ENCODE measurements at places on chromosomes 2 and 18.

- no peak for DNase-seq
Observed at GRCh38 chr2:74985978-74986609, 27.7 kb downstream of the POLE4 start.

GRCh38 chr2:24707143-24707542, 86.0 kb downstream of the PTRHD1 start:
- DNase-seq: no peak

DNA sequence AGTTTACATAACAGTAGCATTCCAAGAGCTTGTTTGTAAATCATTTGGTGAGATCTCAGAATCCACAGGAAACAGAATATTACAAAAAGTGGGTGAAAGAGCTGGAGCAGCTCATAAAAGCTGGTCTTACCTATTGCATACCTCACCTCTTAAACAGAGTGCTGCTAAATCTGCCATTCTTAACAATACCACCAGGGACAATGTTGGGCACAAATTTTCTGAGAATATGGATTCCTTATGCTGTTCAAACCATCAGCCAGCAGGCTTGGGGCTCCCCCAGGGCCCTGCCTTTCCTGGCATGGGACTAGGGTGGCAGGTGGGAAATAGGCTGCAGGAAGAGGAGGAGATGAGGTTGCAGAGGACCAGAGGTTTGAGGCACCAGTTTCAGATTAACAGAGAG, 55.6 kb downstream of the TGFA start:
- DNase-seq: no peak

DNA sequence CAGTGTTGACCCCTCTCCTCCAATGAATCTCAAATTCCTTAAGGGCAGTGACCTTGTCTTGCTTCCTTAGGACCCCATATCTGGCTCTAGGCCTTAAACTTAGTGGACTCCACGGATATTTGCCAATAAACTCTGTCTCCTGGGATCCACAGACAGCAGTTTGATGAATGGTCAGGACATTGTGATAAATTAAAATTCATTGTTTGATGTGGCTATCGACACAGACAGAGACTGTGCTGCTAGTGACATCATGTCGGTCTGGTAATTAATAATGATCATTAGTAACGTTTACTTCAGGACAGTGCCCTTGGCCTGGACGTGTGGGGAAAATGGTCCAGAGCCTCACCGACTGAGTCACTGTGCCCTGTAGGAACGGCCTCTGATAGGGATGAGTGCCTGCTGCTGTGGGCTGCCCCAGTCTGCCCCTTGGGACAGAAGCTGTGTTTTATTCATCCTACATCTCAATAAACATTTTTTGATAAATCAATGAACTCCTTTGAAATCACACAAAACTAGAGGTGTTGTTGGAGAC, 5.2 kb upstream of the SLC35F6 start:
- DNase-seq: no peak

- DNase-seq: no peak
Observed at GRCh38 chr18:48622911-48623431, 84.1 kb downstream of the CTIF start.

DNA sequence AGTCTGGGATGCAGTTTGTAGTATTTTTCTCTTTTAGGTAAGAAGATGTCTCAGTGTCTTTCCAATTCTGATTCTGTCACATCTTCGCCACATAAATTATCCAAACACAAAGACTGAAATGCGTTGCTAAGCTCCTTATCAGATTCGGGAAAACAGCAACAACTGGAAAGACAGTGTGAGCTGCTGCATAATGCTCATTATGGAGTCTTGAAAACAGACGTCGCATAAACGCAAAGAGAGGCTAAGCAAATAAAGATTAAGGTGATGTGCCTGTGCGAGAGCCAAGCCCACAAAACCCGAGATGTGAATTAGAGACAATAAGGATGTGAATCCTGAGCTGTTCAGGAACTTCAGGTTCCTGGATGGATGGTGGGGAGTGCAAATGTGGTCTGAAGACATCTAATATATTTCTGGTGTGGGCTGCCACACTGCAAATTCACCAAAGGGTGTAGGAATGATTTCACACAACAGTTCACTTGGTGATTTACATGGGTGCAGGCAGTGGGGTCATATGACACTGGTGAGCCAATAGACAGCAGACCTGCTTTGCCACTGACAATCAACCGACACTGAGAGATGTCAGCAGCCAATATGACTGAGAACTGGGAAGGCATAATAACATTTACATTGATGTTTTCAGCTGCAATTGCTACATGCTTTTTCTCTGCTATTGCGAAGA, 195.8 kb downstream of the MTX2 start:
- no peak for DNase-seq

GRCh38 chr2:231394211-231395141, 1.0 kb upstream of the B3GNT7 start:
- no peak for DNase-seq

DNA sequence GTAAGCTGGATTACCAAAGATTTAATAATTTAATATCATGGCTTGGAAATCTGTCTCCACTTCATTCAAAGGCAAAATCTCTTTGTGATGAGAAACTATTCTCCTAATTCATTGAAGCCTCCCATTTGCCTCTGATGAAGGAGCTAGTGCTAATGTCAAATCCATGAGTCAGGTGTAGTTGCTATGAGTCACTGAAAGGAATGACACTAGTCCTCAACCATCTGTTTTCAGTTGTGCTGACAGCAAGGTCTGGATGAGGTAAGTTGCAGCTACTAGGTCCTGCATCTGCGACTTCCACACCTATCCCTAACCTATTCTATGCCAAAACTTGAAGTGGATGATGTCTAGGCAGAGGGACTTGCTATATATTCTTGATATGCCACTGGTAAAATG, 324.0 kb upstream of the UBE2E3 start:
- DNase-seq: no peak

GRCh38 chr2:112840068-112840445, 3.5 kb upstream of the IL1B start:
- DNase-seq: no peak

GRCh38 chr2:33494155-33494779, 17.8 kb downstream of the RASGRP3 start:
- DNase-seq: no peak

- no peak for DNase-seq
Observed at GRCh38 chr2:70212298-70212932, 21.6 kb upstream of the C2orf42 start.

- no peak for DNase-seq
Observed at GRCh38 chr18:62211325-62211828, 24.3 kb downstream of the RELCH start.

- no peak for DNase-seq
Observed at GRCh38 chr2:146927080-146927711, 917.6 kb upstream of the ACVR2A start.

DNA sequence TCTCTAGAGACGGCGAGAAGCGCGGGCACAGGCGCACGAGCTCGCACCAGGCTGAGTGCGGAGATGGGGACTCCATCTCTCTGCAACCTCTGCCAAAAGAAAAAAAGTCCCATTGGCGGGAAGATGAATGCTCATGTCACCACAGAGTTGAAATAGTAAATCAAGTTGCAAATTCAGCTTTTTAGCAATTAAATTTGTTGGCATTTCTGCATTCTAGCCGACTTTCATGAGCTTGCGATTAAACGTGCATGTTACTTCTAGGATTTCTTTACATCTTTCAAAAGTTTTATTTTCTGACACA, 588 bp downstream of the CHAC2 start:
- DNase-seq: no peak

DNA sequence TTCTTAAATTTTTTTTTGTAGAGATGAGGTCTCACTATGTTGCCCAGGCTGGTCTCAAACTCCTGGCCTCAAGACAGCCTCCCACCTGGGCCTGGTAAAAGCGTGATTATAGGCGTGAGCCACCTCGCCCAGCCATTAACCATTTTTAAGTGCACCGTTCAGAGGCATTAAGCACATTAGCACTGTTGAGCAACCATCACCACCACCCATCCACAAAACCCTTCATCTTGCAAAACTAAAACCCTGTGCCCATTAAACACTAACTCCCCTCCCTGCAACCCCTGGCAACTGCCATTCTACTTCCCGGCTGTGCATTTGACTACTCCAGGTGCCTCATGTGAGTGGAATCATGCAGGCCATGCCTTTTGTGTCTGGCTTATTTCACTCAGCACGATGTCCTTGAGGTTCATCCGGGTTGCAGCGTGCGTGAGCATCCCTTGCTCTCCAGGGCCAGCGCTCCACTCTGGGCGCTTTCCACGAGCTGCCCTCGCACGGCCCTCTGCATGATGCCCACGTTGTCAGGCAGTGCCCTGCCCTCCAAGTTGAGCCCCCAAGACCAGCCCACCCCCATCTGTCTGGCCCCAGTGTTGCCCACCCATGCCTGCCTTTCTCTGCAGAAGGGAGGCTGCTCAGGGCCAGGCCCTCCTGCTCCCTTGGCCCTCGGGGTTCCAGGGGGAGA, 63.0 kb upstream of the GLI2 start:
- no peak for DNase-seq

DNA sequence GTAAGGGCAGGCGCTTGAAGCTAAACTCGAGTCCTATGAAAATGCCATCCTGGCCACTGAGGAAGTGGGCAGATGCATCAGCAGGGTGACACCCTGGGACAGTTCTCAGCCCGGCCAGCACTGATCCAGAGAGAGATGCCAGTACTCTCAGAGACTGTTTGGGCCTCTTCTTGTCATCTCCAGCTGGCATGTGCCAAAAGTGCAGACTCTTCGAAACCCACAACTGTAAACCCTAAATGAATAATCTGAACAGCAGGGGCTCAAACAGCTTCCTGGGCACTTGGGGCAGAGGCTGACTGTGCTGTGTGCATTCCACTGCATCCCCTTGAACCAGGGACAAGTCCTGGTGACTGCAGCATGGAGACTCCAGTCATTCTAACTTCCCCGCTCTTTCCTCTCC, 204.2 kb upstream of the SMAD2 start:
- DNase-seq: no peak

- DNase-seq: no peak
Observed at GRCh38 chr2:74696829-74697228, 42.8 kb downstream of the SEMA4F start.

GRCh38 chr18:46419391-46420141, 237.5 kb downstream of the LOXHD1 start:
- DNase-seq: no peak

GRCh38 chr18:58495634-58496033, 133.3 kb downstream of the ALPK2 start:
- no peak for DNase-seq

DNA sequence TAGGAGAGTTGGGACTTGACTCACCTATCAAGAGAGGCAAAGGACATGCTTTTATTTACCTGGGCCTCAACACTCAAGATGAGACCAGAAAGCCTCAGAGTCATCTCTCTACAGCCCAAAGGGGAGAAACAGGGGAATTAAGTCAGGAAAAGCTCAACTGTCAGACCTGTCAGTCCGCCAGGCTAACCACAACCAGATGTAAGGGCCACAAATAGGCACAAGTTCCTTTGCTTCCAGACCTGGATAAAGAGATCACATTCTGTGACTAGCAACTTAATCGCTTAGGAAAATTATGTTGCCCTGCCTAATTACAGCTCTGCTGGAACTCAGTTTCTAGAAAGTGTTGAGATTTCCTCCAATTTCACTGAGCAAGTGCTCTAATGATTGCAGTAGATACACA, 67.9 kb downstream of the ANKRD44 start:
- DNase-seq: no peak

- DNase-seq: no peak
Observed at GRCh38 chr18:26185267-26185666, 41.0 kb upstream of the TAF4B start.

DNA sequence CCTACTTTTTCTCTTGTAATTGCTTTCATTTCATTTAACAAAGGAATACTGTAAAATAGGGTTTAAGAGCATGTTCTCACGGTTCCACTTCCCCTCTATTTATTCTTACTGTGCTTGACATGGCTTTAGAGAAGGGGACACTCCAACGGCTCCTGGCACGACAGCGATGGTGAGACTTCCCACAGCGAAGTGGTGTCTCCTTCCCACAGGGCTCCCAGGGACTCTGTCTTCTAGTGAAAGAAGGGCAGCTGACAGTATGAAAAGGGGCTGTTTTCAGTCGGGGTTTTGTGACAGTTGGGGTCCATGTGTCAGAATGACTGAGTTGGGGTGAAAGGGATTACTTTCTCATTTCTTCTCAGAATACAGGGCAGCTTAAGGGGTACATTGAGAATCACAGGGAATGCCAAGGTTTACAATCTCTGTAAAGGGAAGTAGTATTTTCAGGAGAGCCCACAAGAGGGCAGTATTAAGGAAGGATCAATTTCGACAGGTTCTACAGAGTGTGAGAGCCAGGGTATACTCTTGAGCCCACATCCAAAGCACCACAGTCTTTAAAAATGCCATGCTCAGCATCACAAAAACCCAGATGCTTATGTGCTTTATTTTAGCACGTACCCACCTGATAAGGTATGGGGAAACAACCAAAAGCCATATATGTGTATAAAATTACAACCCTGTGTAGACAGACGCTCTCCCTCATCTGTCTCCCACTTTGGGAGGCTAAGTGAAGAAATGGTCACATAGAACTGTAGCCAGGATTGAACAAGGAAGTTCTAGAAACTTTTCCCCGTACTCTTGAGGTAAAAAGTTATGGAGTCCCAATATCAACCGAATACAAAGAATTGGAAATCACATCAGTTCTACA, 31.3 kb upstream of the RAPGEF4 start:
- no peak for DNase-seq

GRCh38 chr2:48009256-48009655, 103.0 kb upstream of the FBXO11 start:
- DNase-seq: no peak

- no peak for DNase-seq
Observed at GRCh38 chr18:13578400-13578799, 148.0 kb downstream of the FAM210A start.

- no peak for DNase-seq
Observed at GRCh38 chr2:119062652-119063051, 95.9 kb downstream of the C1QL2 start.

- no peak for DNase-seq
Observed at GRCh38 chr18:11887328-11888128, 20.6 kb downstream of the MPPE1 start.

GRCh38 chr2:53964257-53964952, 6.4 kb downstream of the PSME4 start:
- DNase-seq: no peak

GRCh38 chr18:63848159-63848558, 39.3 kb upstream of the SERPINB2 start:
- DNase-seq: no peak

DNA sequence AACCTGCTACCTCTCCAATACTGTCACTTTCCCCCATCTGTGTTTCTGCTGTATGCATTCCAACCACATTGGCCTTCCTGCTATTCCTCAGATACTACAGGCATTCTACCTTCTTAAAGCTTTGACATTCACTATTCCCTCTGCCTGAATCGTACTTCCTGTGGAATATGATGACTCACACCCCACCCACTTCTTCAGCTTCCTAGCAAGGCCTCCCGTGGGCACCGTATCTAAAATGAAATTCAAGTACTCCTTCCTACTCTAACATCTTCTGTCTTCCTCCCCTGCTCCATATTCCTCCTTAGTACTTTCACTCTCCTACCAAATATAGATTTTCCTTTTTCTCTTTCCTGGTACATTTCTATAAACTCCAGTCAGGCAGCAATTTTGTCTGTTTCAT, 710.4 kb downstream of the RNF144A start:
- DNase-seq: no peak

Measured in stimulated activated CD8-positive, alpha-beta memory T cell treated with anti-CD3 and anti-CD28 coated beads, Interleukin-15, amount 100 ng/mL, for 4 hours (primary cell).